ENCODE measurements at places on chromosomes 7 and 10.

GRCh38 chr7:127710635-127711034 is 58.6 kb downstream of the SND1 start:
- no peak for DNase-seq

GRCh38 chr7:72781161-72781560 is 46.8 kb downstream of the TYW1B start:
- DNase-seq: no peak

DNA sequence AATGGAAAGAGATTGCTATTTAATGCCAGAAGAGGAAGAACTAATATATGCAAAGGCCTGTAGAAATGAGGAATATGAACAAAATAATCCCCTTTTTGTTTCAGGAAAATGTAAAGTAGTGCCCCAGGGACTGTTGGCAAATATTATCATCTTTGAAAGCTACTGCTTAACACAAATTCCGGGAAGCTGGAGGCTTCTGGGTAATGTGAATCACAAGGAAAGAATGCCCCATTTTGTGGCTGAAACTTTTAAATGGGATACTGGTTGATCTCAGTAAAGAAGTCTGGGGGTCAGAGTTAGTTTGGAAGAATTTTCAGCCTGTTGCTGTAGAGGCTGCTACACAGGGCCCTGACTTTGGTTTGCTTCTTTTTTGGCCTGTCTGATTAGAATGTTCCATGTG is 141.0 kb downstream of the PTEN start:
- DNase-seq: no peak

DNA sequence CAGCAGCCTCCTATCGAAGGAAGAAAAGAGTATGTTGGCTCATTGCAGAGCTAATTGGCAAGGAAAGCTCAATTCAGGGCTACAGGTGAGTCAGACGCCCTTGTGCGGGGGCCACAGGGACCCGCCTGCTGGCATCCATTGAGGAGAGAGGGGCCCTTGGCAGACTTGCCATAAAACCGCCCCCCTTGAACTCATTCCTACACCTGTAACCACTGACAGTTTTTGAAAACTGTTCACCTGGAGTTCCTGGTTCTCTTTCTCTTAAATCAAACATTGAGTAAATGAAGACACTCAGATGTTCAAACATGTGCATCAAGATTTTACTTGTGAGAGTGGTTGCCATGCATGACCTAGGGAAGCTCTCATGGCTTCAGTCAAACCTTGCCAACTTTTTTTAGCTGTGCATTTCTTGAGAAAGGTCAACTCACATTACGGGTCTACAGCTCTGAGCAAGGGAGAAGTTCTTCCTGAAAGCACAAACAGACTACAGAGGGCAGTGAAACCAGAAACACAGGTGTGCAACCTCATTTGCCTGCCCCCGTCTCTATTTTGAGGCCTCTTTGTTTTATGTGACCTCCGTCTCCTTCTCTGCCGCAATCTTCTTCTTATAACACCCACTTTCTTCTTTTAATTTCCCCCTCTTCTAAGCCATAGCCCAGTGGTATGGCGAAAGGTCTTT is 87.8 kb downstream of the TBXAS1 start:
- peak; percentile 69 for DNase-seq

- no peak for DNase-seq
These were observed 37.6 kb downstream of the SGMS1 start for GRCh38 chr10:50585921-50586739.

DNA sequence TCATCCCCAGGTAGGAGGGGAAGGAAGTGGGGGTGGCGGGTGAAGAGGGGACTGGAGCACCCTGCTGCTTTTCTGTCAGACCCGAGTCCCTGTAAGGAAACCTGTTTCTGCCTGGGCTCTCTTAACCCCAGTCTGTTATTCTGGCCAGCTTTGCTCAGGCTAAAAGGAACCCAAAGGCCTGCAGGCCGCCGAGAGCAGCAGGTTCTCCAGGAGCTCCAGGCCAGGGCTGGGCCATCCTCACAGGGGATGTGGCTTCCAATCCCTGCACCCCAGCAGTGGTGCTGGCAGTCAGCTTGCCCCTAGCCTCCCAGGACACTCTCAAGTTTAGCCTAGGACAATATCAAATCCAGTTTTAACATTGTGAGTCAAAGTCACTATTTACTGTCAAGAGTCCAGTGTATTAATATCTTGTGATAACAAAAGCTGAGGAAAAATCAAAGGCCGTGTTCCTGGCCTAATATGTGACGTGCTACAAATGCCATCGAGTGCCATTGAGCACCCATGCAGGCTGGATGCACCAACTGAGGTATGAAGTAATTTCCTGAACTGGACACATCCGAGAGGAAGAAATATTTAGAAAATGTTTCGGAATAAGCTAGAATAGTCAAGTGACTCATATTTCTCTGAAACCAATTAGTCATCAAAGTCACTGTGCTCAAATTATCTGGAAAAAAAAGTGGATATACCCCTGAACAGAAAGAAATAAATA is 7.0 kb downstream of the PKD1L1 start:
- no peak for DNase-seq

DNA sequence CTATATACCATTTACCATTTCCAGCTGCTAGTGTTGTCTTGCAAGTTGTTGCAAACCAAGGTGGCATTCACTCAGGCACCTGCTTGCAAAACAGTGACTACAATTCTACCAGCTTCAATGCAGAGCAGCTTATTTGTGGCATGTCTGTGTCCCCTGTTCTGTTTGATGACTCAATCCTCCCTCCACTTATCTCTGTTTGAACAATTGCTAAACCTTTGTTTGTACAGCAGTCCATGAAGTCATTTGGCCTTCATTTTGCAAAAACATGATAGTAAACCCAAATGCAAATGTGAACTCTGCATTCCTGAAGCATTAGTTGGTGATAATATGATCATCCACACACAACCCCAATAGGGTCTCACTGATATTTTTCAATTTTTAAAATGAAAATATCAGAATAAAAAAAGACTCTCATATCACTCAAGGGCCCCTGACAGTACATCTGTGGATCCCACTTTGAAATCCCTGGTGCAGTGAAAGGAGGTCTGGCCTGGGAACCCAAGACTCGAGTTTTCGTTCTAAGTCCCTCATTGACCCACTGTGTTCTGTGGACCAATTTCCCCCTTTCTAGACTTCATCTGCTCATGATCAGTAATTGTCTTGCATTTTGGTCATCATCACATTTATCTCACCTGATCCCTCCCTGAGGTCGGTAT is 425.4 kb downstream of the RPS24 start:
- no peak for DNase-seq

- DNase-seq: no peak
These were observed 40.0 kb downstream of the CNNM1 start for GRCh38 chr10:99369126-99369525.

DNA sequence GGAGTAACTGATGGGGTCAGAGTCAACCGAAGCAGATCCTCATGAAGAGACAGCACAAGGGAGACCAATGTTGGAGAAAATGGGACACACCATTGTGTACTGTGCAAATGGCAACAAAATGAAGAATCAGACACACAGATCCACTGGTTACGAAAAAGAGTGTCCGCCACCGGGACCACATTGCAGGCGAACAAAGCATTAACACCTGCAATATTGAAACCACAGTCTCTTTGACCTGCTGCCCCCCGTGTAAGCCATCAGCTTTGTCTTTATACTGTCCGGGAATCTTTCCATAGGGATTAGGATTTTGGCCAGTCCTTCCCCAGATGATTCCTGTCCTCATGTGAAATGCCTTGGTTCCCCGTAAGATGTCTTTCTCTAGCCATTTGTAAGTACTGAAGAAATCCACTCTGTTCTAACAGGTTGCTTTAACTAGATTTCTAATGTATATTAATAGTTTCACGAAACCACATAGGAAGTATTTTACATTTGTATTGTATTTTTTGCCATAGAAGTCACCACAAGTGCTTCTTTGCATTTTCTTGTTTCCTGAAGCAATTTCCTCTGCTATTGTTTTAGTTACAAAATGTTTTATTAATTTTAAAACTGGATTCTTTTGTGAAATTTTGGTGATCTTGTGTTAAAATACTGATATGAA is 140.8 kb upstream of the NFE2L3 start:
- no peak for DNase-seq

GRCh38 chr7:116170180-116170579 is 40.2 kb upstream of the TES start:
- no peak for DNase-seq

GRCh38 chr10:32244421-32245207 is 102.3 kb downstream of the EPC1 start:
- no peak for DNase-seq

DNA sequence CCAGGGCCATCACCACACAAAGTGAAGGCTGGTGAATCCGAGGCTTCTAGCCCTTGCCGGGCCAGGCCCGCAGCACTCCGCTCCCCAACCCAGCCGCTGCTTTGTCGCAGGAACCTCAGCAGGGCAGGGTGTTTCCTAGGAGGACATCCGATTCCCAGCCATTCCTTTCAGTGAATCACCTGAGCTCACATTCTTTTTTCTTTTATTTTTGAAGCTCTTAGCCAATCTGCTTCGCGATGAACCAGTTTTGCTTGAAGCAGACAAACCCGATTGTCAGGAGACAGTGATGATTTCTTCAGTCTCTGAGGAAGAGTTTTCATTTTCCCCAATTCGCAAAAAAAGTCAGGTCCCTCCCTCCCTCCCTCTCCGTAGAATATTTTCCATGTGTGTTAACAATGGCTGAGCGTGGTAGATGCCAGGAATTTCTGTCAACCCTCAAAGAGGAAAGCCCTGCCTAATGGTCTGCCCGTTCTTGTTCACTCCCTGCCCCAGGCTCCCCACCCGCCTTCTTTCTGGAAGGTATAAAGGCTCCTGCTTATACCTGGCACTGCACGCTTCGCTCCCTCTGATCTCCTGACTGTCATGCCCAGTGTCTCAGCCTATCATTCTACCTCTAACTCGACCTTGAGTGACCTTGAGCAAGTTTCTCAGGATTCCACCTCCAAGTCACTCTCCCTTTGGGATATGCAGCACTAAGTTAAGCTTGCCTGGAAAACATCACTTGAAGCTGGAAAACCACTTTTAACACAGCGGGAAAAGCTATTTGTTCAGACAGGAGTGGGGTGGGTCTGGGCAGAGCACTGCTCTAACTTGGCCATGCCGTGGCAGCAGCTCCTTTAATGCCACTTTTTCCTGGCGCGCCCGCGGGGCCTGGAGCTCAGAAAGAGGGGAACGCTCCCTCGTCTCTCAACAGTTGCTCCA is 35.1 kb downstream of the EGFR start:
- no peak for DNase-seq

- DNase-seq: no peak
These were observed 176.5 kb upstream of the CCZ1B start for GRCh38 chr7:7002418-7003062.

DNA sequence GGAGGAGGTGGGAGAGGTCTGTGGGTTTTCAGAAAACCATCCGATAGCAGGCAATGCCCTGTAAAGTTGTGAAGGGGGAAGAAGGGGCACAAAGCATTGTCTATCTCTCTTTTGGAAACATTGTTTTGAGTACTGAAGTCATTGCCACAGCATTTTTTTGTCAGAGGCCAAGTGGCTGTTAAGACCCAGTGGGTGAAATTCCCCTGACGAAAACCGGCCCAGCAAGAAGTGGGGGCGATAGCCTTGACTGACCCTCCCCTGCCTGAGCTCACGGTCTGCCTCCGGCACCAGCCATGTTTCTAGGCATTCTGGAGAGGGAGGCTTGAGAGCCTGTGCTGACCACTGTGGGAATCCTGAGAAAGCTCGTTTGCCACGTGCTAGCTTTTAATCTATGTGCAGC is 144.7 kb downstream of the RPS24 start:
- no peak for DNase-seq

- no peak for DNase-seq
These were observed 839.9 kb downstream of the CCSER2 start for GRCh38 chr10:85168243-85168642.

DNA sequence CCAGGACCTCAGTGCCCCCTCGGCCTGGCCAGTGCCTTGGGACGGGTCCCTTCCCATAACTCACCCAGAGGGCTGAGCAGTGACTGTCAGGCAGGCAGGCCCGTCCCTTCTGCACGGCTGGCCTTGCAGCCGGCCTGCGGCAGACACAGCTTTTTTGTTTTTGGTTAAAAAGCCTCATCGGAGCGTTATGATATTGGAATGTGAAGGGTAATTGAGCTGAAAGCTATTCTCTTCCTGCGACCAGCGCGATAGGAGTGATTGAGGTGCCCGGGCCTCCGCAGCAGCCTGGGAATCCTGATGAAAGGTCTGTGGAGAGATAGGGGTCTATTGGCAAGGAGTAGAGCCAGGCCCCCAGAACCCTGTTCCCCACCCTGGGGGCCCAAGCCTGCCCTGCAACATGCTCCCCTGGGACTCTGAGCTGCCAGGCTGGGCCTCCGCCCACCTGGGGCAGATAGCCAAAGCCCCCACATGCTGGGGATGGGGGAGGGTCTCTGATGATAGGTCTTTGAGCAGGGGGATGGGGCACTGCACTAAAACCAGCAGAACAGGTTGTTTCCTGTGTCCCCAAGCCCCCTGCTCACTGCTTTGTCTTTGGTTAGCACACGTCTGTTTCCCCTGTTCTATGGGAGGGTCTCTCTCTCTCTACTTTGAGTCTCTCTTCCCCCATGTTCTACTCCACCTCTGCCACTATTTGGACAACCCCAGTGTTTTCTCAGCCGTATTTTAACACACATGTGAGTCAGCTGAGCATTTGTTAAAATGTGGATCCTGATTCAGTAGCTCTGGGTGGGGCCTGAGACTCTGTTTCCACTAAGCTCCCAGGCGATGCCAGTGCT is 131.9 kb downstream of the CDH23 start:
- DNase-seq: no peak

DNA sequence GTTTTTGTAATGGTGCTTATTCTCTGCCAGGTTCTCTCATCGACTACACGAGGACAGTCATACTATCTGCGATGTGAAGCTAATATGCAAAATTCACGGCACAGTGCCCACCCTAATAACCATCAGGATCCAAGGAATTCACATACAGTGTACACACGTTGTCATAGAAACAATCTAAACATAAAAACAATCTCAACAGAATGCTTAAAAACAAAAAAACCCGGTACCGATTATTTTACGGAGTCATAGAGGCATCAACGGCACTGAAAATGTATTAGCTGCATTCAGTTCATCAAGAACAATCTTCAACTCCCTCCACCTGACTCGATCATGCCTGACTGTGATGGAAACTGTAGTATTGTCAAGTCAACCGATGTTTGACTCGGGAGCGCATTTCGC is 628 bp downstream of the MRPS33 start:
- no peak for DNase-seq

DNA sequence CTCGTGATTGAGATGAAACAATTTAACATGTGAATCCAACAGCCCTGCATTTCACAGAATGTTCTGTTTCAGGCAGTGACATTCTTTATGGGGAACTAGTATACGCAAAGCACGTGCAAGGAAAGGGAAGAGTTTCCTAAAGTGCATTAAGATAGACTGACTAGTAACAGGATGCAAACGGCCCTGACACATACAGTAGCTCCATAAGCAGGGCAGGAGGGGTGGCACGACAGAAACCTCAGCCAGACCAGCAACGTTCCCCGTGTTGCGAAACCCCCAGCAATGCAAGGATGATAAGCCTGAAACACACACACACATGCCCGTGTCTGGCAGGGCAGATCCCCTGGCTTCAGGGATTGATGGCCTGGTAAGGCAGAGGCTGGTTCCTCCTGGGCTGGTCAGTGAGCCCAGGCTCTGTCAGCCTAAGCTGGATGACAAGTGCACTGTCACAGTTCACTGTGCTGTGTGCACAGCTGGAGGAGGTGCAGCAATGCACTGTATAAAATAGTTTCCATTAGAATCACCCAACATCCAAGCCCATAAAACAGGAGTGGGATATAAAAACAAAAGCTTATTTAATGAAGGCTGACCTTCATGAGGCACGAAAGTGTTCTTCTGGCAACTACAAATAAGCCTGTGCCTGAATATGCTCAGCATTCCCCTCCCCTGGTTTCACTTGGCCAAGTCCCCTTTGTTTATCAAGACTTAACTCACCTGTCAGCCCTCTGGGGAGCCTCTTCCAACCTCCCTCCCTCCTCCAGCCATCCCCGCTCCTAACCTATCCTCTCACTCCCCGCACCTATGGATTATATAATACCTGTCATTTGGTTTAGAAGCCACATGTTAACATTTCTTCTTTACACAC is 88.8 kb downstream of the GSAP start:
- no peak for DNase-seq

Data from activated CD8-positive, alpha-beta memory T cell treated with anti-CD3 and anti-CD28 coated beads for 24 hours (primary cell).